ENCODE measurements at places on chromosomes 7 and 10.
A peak's percentile ranks its signal among the peaks of the same experiment; 100 is the strongest.

DNA sequence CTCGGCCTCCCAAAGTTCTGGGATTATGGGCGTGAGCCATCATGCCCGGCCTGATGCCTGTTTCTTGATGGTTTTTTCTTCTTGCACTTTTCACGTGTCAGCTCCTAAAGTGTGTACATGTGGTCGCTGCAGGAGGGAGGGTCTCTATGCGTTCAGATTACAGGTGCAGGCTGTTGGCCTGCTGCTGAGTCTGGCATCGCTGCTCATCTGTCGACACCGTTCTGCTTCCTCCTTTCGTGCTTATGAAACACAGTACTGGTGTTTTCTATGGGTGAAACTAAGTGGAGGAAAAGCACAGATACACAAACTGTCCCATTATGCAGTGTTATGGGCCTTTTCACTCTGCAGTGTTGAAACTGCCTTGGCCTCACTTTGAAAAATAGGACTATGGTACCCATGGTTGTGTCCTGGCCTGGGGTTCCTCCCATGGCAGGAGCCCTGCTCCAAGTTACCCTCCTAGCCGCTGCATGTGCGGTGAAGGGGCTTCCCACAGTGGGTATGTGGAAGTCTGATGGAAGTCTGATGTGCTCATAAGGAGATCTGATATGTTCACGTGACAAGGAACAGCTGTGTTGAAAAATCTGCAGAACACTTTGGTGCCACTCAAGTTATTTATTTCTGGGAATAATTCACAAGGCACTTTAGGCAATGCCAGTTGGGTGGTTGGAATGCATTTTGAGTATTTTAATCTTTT lies 23.5 kb downstream of the OGDH start:
- no peak for DNase-seq

- DNase-seq: peak; percentile 31
These were observed 44.2 kb upstream of the TMEM213 start for GRCh38 chr7:138753610-138754009.

DNA sequence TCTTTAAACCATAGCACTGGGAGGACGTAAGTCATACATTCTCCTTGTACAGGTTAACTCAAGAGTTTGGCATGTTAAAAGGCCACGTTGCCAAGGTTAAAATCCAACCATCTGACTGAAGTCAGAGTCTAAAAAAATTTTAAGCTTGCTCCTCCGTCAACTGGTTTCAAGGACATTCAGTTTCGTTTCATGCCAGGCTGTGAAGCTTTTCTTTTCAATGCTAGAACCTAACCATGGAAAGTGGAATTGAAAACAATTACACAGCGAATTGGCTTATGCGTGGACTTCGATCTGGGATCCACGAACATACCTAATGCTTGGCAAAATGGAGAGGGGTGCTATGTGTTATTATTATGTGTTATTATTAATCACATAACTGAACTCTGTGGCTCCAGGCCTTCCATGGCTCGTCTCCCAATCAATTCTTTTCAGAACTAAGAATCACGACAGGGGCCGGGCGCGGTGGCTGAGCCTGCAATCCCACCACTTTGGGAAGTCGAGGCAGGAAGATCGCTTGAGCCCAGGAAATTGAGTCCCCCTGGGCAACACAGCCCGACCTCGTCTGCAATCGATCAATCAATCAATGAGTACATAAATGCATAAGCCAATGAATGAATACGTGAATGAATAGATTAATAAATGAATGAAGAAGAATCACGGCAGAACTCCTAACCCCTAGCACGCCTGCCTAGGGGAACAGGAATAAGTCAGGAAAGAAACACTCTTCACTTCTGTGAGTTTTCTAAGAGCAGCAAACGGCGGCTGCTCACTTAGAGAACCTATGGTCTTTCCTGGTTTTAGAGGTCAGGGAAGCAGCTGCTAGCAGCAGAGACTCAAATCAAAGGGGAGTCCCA lies 733 bp upstream of the ARL5B start:
- DNase-seq: no peak

DNA sequence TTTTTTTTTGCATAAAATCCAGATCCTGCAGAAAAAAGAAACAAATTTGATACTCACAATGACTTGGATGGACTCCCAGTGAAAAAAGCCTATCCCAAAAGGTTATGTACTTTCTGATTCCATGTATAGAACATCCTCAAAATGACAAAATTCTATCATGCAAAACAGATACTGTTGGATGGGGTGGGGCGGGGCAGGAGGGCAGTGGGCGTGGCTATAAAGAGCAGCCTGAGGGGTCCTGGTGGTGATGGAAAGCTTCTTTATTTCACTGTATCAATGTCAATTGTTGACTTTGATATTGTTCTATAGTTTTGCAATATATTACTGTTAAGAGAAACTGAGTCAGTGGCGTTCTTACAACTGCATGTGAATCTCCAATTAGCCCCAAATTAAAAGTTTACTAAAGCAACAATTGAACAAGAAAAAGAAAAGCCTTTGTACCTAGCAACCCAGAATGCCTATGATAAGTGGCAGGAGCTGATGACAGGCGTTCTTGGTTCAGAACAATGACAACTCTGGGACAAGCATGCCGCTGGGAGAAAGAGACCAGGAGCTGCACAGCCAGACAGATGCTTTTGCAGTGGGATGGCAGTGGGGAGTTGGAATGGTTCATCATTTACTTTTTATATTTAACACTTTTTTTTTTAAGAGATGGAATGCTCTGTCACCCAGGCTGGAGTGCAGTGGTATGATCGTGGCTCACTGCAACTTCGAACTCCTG lies 101.9 kb downstream of the LHPP start:
- no peak for DNase-seq

- no peak for DNase-seq
These were observed 755.2 kb upstream of the SORCS1 start for GRCh38 chr10:107919626-107920235.

DNA sequence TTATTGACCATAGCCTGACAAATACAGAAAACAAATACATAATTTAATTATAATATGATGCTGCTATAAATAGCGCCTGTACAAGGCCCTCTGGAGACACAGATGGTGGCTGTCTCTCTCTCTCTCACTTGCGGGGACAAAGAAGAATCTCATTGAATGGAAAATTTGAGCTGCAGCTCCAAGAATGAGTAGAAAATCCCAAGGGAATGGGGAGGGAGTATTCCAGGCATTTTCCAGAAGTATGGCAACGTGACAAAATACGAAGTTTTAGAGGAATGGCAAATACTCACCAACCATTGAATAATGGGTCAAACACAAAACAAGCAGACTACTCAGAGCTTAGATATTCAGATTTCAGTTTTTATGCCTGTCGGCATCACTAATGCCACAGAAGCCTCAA lies 179.9 kb downstream of the NRP1 start:
- no peak for DNase-seq

Data from effector CD4-positive, alpha-beta T cell (primary cell).